ENCODE measurements at places on chromosomes 11 and 22. TPM values are rescaled to one million over a fixed set of nuclear protein-coding genes. Genes with fewer than 3 reads are reported as not detected.
A peak's percentile ranks its signal among the peaks of the same experiment; 100 is the strongest.

OR2AT4 gene
- not detected for total RNA-seq

NCAM1 gene
- total RNA-seq = 15.1 TPM

KRTAP5-7 gene
- total RNA-seq = not detected

TTC12 gene
- 5.8 TPM for total RNA-seq

DNA sequence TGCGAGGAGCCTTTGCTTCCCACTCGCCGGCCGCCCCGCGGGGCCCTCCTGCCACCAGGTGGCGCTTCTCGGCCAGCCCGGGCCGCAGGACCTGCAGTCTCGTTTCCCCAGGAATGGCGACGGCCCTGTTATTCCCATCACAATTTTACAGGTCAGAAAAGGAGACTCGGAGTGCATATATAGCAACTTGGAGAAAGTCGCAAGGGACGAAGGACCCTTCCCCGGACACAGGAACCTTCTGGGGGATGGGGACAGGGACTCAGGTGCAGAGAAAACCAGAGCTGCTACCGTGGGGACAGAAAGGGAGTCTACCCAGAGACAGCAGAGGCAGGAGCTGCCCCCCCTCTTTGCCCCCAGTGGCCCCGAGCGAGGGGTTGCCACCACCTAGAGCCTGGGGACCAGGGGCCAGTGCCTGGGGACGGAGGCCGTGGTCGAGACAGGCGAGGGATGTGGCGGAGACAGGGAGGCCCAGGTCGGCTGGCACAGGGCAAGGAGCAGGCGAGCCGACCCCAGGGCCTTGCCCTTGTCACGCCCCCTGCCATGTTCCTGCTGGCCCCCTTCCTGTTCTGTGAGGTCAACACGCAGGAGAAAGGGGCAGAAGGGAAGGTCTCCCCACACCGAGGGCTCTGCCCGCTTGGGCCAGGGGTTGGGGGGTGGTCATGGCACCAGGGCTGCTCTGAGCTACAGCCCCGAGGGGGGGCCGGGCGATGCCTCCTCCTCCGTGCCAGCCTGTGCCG lies 3.5 kb upstream of the KRTAP5-6 start:
- peaks cover 5% of the 10 kb centered on the region for H3K4me1 ChIP-seq
- H3K36me3 ChIP-seq = no peaks in the 10 kb centered on the region
- H3K27ac ChIP-seq = peak overlapping the region; percentile 43
- H3K27me3 ChIP-seq = no peaks in the 10 kb centered on the region

ACTN3 gene
- total RNA-seq = 0.85 TPM

SHANK2 gene
- total RNA-seq = not detected

DNA sequence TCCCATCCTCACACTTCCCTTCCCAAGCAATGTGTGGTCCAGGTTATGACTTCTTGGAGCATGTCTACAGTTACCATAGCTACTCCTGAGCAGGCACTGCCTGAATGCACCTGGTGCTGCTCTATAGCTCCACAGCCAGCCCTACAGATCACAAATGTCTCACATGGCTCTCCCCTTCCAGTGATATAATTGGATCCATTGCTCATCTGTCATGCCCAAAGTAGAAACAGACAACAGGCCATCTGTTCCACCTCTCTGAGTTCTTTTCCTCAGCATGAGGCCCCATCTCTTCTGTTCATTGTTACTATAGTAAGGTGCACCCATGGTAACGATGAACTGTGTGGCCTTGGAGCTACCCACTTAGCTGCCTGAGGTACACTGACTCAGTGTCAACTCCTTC lies 320.3 kb upstream of the ZC3H12C start:
- H3K4me1 ChIP-seq = no peaks in the 10 kb centered on the region
- no peaks in the 10 kb centered on the region for H3K27me3 ChIP-seq
- H3K36me3 ChIP-seq = no peaks in the 10 kb centered on the region
- no peak for DNase-seq
- no peak overlapping the region for H3K27ac ChIP-seq
- H3K4me3 ChIP-seq = no peak overlapping the region

- H3K4me1 ChIP-seq = no peaks in the 10 kb centered on the region
- no peak overlapping the region for H3K4me3 ChIP-seq
- no peaks in the 10 kb centered on the region for H3K27me3 ChIP-seq
- H3K27ac ChIP-seq = no peak overlapping the region
Observed at GRCh38 chr11:46309814-46310259, 32.4 kb downstream of the CREB3L1 start.

- H3K4me1 ChIP-seq = no peaks in the 10 kb centered on the region
- no peaks in the 10 kb centered on the region for H3K27me3 ChIP-seq
Observed at GRCh38 chr11:59218893-59219292, 6.2 kb upstream of the MPEG1 start.

GRCh38 chr11:103652013-103652412 lies 384.4 kb upstream of the DDI1 start:
- no peak for DNase-seq
- H3K4me1 ChIP-seq = no peaks in the 10 kb centered on the region

GRCh38 chr11:112789481-112789880 lies 171.7 kb upstream of the NCAM1 start:
- no peak for DNase-seq
- peaks cover 17% of the 10 kb centered on the region for H3K4me1 ChIP-seq
- H3K4me3 ChIP-seq = no peak overlapping the region
- H3K36me3 ChIP-seq = no peaks in the 10 kb centered on the region
- H3K27me3 ChIP-seq = no peaks in the 10 kb centered on the region
- no peak overlapping the region for H3K27ac ChIP-seq

- H3K27ac ChIP-seq = no peak overlapping the region
- H3K4me1 ChIP-seq = peaks cover 7% of the 10 kb centered on the region
- H3K27me3 ChIP-seq = peaks cover 33% of the 10 kb centered on the region
- no peak overlapping the region for H3K4me3 ChIP-seq
Observed at GRCh38 chr11:61512435-61512834, 3.9 kb downstream of the LRRC10B start.

OSBPL5 gene
- total RNA-seq = 13.4 TPM

DNA sequence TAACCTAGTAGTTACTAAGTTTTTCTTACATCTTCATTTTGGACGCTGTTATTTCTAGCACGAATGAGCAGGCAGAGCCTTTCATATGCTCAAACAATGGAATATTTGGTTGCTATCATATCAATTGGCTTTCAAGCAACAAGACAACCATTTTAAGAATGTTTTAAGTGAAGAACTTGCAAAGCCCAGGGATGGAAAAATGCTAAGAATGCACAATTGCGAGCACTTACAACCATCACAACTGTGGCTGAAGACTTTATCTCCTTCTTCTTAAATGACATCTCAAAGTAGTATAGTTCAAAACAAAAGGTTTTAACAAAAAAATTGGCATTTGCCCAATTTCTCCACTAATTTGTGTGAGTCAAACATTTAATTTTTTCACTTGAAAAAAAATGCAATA lies 8.3 kb upstream of the MMP1 start:
- H3K27ac ChIP-seq = no peak overlapping the region
- H3K36me3 ChIP-seq = no peaks in the 10 kb centered on the region
- no peak for DNase-seq
- no peaks in the 10 kb centered on the region for H3K27me3 ChIP-seq
- H3K4me3 ChIP-seq = no peak overlapping the region
- H3K4me1 ChIP-seq = no peaks in the 10 kb centered on the region

- no peaks in the 10 kb centered on the region for H3K4me1 ChIP-seq
- H3K27me3 ChIP-seq = no peaks in the 10 kb centered on the region
- no peak overlapping the region for H3K27ac ChIP-seq
- DNase-seq = no peak
- no peak overlapping the region for H3K4me3 ChIP-seq
- no peaks in the 10 kb centered on the region for H3K36me3 ChIP-seq
Observed at GRCh38 chr11:98307827-98308491, 712.8 kb upstream of the CNTN5 start.

DNA sequence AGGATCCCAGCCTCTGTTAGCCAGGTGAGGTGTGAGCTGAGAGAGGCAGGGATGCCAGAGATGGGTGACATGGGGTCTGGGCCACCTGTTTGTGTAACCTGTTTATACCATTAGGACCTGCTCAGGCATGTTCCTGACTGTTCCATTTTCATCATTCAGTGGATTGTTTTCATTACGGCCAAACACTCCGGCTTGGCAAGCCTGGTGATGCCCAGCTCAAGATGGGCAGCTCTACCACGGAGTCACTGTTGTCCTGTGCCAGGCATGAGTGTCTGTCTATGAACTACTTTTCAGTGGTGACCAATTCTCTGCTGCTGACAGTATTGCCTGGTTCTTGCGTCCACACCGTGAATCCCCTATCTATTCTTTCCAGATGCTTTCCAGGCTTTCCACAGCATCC lies 71.5 kb upstream of the SLC22A12 start:
- H3K27ac ChIP-seq = no peak overlapping the region
- no peaks in the 10 kb centered on the region for H3K36me3 ChIP-seq
- no peak overlapping the region for H3K4me3 ChIP-seq
- H3K4me1 ChIP-seq = no peaks in the 10 kb centered on the region
- H3K27me3 ChIP-seq = peaks cover 22% of the 10 kb centered on the region

FXYD2 gene
- 0.87 TPM for total RNA-seq

DNA sequence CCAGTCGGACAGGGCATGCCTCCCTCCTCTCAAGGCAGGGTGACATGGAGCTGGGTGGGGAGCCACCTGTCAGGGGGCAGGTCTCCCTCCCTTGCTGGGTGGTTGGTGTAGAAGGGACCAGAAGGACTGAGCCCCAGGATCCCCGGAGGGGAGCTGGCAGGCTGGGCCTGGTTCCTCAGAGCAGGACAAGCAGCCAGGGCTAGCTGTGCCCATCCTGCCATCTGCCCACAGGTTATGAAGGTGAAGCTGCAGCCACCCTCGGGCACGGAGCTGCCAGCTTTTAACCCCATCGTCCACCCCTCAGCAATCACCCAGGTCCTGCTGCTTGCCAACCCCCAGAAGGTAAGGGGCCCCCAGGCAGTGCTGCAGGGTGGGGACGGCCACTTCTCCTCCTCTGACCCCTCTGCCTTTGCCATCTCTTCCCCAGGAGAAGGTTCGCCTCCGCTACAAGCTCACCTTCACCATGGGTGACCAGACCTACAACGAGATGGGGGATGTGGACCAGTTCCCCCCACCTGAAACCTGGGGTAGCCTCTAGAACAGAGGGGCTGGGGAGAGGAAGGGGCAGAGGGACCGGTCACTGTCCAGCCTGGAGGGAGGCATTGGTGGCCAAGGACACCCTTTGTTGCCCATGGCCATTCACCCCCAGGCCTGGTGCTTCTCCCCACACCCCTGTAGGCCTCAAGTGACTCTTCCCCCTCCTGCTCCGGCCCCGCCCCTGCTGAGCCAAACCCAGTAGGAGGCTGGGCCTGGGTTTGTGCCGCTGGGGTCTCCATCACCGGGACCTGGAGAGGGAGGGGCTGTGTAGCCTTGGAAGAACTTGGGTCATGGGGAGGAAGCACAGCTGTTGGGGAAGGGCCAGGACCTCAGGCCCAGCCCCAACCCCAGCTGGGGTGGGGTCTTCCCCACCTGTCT lies 7.0 kb upstream of the SH3BP1 start:
- peak overlapping the region; percentile 56 for H3K27ac ChIP-seq
- no peak overlapping the region for H3K4me3 ChIP-seq
- H3K4me1 ChIP-seq = peaks cover 23% of the 10 kb centered on the region

RAPSN gene
- 68.6 TPM for total RNA-seq

DNA sequence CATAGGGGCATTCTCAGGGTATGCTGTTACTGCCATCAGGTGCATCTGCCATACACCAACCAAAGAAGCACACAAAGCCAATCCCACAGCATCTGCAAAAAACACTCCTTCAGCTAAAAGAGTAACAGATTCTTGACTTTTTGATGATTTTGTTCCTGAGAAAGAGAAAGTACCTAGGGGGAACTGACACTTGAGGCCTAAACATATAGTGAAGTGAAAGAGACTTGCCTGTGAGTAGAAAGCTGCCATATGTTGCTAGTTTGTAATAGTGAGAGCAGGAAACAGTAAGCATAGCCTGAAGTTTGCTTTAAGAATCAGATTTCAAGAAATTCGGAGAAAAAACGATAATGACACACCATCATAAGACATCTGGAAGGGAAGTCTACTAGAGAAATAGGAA lies 97.9 kb upstream of the CTSC start:
- no peaks in the 10 kb centered on the region for H3K36me3 ChIP-seq
- H3K4me3 ChIP-seq = no peak overlapping the region
- H3K4me1 ChIP-seq = no peaks in the 10 kb centered on the region
- H3K27me3 ChIP-seq = no peaks in the 10 kb centered on the region
- no peak overlapping the region for H3K27ac ChIP-seq

NRIP3 gene
- 0.10 TPM for total RNA-seq

APOBEC3F gene
- 0.98 TPM for total RNA-seq

C22orf39 gene
- 157 TPM for total RNA-seq

EXPH5 gene
- not detected for total RNA-seq

GRCh38 chr22:46355369-46355995 lies 20.0 kb downstream of the TRMU start:
- no peaks in the 10 kb centered on the region for H3K27me3 ChIP-seq
- peaks cover 5% of the 10 kb centered on the region for H3K4me1 ChIP-seq
- DNase-seq = peak; percentile 38
- no peak overlapping the region for H3K27ac ChIP-seq

GRCh38 chr22:27372969-27373670 lies 428.4 kb downstream of the MN1 start:
- H3K27me3 ChIP-seq = peaks cover 23% of the 10 kb centered on the region
- no peaks in the 10 kb centered on the region for H3K36me3 ChIP-seq
- no peak overlapping the region for H3K27ac ChIP-seq
- no peak overlapping the region for H3K4me3 ChIP-seq
- no peak for DNase-seq
- peaks cover 4% of the 10 kb centered on the region for H3K4me1 ChIP-seq

- peaks cover 44% of the 10 kb centered on the region for H3K27me3 ChIP-seq
- H3K27ac ChIP-seq = no peak within 1 kb of the TSS
- H3K4me1 ChIP-seq = peaks cover 8% of the 10 kb centered on the region
Observed at GRCh38 chr11:119422809-119423508, at the start of gene THY1. Gene THY1, minus strand, starts transcription at chr11:119423172. Its CDS starts 2,267 bp downstream, at chr11:119420905.

DNA sequence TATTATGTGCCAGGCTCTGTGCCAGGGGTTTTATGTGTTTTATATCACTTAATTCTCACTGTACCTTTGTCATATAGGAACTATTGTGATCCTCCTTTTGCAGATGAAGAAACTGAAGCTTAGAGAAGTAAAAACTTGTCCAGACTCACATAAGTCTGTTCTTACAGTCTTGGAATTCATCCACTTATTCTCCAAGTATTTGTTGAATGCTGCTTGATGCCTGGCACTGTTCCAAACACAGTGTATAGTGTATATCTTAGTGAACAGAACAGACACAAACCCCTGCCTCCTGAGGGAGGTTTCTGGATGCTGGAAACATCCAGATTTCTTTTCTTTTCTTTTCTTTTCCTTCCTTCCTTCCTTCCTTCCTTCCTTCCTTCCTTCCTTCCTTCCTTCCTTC lies 29.0 kb upstream of the FGF3 start:
- H3K4me3 ChIP-seq = no peak overlapping the region
- no peak overlapping the region for H3K27ac ChIP-seq
- no peaks in the 10 kb centered on the region for H3K4me1 ChIP-seq

Measured in gastrocnemius medialis (tissue), 4 donors.